Right cardiac atrium (tissue), 5 donors: ENCODE measurements at places on chromosomes 1 and 21.

- no peak for DNase-seq
Observed at GRCh38 chr1:115761601-115762302, 6.8 kb downstream of the CASQ2 start.

- no peak for DNase-seq
Observed at GRCh38 chr1:235945775-235946570, 79.3 kb upstream of the LYST start.

DNA sequence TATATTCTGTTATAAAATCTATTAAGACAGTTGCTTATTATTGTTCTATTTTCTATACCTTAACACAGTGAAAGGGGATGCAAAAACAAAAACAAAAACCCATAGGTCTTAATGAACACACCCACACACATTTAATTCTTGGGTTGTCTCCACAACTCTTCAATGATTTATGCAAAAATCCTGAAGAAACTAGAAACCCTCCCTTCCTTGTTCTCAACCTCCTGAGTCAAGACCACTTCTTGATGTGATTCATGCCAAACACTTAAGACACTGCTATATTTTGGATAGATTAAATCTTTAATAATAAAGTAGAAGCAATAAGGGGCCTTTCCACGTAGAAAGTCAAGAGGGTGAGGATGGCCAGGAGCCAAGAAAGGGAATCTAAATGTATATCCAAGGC is 23.4 kb downstream of the SCAF4 start:
- no peak for DNase-seq

GRCh38 chr1:48670234-48671020 is 106.3 kb downstream of the BEND5 start:
- DNase-seq = no peak

DNA sequence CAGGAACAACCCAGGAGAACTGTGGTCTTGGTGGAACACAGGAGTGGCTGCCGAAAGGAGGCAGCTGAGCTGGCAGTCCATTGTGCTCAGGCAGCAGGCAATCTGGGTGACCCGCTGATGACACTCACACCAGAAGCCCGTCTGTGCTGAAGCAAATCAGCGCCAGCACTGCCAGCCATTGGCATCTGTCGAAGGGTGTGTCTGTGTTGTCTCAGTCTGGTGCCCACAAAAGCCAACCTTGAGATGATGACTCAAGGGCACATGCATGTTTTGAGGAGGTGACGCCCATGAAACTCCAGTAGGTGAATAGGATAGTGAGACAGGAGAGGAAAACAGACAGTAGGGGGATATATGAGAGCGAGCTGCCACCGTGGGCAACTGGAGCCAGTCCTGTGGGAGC is 167.3 kb downstream of the KAZN start:
- no peak for DNase-seq
